ENCODE measurements at places on chromosomes 5 and 9.

- no peak for DNase-seq
These were observed 1.9 kb downstream of the SSNA1 start for GRCh38 chr9:137190315-137190856.

DNA sequence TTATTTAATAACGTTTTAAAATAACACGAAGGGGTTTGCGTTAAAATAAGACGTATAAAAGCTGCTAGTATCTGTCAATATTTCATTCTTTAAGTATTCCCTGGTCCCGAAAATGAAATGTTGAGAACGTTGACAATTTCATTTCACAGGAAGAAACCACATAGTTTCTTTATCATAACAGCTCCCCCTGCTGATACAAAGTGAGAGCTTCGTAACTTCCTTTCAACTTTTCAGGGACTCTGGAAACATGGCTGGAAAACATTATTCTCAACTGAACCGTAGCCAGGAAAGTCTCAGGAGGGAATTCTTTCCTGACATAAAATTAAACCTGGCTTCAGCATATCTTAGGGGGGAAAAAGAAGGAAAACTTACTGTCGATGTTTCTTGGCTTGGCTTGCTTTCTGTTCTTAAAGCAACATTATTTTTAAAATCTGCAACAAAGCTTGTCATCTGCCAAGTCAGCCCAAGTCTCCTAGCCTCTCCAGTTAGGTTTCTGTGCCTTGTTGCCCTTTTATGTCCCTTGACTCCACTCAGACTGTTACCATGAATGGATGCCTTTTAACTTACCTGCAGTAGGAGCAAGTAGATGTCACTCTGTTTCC lies 122.9 kb upstream of the DAB2 start:
- DNase-seq: peak; percentile 78

DNA sequence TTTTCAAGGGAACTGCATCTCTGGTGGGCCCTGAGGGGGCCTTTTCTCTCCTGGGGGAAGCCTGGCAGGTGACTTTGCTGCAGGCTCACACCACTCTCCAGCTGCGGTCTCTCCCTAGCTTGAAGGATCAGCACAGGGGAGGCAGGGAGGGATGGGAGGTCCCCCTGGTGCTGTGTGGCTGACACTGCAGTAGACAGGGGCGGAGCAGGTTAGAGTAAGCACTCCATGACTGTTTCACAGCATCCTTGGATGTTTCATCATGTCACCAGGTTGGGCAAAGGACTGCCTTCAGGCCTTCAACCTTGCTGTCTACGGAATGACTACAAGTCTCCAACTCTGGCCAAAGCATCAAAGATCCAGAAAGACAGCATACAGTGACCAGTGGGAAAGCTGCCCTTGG lies 470.7 kb downstream of the CDK5RAP2 start:
- DNase-seq: no peak

- DNase-seq: no peak
These were observed 1.8 kb downstream of the TLX3 start for GRCh38 chr5:171310819-171311321.

- no peak for DNase-seq
These were observed 41.6 kb downstream of the GABBR2 start for GRCh38 chr9:98667005-98667640.

DNA sequence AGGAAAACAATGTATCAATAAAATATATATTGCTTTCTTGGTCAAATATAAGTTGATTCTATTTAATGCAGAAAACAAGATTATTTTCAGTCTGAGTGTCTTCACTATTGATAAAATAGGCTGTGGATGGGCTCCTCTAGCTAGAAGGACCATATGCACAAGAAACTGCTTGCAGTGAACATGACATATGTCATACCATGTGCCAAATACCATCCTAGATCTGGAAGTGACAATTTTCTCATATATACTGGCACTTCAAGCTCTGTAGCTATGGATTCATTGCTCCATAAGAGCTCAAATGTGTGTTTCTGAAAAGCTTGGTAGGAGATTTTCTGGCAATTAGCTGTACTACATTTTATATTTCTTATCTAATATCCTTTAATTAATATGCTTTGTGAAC lies 95.6 kb upstream of the CDH6 start:
- DNase-seq: no peak

- DNase-seq: no peak
These were observed 33.4 kb upstream of the CSNK1G3 start for GRCh38 chr5:123478546-123478945.

GRCh38 chr5:157271740-157272271 lies 5.9 kb downstream of the CYFIP2 start:
- no peak for DNase-seq

- DNase-seq: peak; percentile 78
These were observed 166.8 kb downstream of the NNT start for GRCh38 chr5:43769571-43770355.

- no peak for DNase-seq
These were observed 1.4 kb downstream of the NR6A1 start for GRCh38 chr9:124769549-124770358.

DNA sequence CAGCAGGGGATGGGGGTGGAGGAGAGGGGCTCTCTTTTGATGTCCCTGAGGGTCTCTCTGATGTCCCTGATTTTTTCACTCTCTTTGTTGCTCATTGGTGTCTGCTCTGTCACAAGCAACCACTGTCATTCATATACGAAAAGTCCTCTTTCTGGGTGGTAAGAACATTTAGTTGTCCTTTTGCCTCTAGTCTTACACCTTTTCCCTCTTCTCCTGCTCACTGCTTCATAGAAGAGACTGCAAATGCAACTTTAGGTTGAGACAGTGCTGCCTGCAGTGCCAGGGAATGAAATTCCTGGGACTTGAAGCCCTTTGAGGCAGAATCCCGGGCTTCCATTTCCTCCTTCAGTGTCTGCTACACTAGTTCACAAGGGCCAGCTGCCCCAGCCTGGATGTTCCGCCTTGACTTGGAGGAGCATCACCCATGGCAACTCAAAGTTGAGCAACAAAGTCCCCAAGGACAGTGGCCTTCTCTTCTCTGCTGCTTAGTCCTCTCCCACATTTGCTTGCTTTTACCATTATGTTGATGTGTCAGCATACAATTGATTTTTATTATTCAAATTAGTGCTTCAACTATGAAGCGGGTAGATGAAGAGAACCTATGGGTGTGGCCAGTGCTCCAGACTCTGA lies 94.7 kb upstream of the RUSC2 start:
- no peak for DNase-seq

GRCh38 chr9:129885018-129885669 lies 49.9 kb downstream of the USP20 start:
- DNase-seq: no peak

DNA sequence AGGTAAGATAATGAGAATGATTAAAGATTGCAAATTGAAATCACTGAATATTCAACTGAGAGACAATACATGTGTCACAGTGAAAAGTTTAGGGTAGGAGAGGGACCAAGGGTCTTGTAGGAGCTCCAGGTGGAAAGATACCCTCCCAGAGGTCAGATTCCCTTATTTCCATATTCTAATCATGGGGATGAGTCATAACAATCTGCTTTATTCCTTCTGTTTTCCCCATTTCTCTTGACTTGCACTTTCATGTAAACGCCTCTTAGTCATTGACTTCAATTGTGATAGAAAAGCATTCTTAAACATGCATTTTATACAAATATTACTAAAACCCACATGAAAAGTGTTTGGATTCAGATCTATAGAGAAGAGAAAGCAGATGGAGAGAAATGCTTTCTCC lies 81.3 kb upstream of the CTSL start:
- no peak for DNase-seq

DNA sequence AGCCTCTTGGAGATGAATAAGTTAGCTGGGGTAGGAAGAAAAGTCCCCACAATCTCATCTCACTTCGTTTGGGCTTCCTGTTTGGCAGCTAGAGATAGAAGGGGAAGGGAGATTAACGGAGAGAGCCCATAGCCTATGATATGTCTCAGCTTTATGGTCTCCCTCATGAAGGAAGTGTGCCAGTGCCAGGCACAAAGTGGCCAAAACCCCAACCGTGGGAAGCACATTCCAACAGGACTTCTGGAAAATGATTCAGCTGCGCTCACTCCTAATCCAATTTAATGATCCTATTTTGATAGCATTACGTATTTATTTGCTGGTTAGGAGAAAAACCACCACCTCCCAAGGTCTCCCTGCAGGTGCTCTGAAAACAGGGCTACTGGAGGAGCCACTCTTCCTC lies 303.1 kb upstream of the CLINT1 start:
- no peak for DNase-seq

- no peak for DNase-seq
These were observed 18.5 kb downstream of the CENPK start for GRCh38 chr5:65544473-65544872.

Data from fibroblast of skin of left quadriceps (primary cell).